ENCODE measurements at places on chromosomes 12 and 14.

DNA sequence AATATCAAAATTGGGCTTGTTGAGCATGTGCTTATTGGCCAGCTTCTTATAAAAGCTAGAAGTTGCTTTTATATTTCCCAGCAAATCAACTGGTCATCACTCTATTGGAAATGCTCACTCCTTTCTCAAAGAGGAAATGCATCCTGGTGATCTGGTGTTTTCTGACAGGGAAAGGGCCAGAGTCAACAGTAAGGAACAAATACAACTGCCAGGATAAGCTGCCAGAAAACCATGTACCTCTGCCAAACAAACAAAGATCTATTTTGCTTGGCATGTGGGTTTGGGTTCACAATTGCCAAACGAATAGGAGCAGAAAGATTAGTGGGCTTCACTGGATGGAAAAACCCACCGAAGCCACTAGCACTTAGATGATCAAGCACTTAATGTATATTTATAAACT is 126.9 kb upstream of the PDZRN4 start:
- DNase-seq: no peak

GRCh38 chr14:60839657-60840056 is 105.1 kb downstream of the MNAT1 start:
- DNase-seq: no peak

DNA sequence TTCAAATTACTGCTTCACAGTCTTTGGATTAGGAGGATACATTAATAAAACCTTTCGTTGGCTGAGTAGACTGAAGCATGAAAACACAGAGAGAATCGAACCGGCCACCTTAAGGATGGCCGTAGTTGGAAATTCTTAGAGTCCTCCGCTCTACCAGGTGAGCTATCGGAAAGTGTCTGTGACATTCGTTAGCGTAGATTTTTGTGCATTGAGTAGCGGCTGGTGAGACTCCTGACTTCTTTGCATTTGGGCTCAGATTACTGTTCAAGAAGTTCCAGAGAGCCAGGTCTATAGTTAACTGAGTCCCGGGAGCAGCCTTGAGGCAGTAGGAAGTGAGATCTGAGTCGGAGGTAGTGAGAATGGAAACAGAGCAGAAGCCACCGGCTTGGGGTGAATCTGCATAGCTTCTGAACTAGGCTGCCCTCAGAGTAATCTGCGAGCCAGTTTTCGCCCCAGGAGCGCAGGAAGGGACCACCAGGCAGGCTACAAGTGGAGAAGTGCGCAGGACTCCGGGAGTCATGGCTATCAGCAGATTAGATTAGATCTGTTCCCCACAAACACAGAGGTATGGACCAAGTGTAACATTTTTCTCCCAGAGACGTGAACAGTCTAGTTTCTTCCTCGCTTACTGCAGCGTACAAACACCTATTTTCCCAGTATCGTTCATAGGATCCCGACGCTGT is 11.0 kb downstream of the OR6S1 start:
- peak; percentile 18 for DNase-seq

DNA sequence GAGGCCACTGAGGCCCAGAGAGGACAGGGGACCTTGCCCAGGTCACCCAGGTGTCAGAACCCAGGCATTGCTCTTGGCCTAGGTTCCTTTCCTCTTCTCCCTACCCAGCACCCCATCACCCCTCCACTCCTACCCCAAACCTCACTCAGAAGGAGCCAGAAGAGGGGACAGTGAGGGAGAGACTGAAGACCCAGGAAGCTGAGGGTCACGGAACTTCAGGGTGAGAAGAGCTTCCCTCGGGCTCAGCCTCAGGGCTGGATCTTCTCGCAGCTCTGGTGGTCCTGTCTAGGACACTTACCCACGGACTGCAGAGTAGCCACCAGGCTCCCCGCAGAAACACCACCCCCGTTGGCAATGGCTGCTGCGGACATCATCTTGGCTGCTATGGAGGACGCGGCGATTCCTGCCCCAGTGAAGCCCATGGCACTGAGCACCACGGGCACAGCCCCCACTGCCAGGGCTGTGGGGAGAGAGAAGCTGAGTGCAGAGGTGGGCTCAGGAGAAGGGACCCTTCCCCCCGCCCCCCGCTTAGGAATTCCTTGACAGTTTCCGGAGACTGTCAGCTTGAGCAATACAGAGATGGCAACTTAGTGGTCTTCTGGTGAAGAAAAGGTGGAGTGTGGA is 1.1 kb downstream of the IFI27L2 start:
- no peak for DNase-seq

GRCh38 chr12:6171409-6172015 is 28.7 kb upstream of the CD9 start:
- no peak for DNase-seq

- no peak for DNase-seq
Measured at GRCh38 chr12:16118586-16118985, 158.9 kb downstream of the SLC15A5 start.

DNA sequence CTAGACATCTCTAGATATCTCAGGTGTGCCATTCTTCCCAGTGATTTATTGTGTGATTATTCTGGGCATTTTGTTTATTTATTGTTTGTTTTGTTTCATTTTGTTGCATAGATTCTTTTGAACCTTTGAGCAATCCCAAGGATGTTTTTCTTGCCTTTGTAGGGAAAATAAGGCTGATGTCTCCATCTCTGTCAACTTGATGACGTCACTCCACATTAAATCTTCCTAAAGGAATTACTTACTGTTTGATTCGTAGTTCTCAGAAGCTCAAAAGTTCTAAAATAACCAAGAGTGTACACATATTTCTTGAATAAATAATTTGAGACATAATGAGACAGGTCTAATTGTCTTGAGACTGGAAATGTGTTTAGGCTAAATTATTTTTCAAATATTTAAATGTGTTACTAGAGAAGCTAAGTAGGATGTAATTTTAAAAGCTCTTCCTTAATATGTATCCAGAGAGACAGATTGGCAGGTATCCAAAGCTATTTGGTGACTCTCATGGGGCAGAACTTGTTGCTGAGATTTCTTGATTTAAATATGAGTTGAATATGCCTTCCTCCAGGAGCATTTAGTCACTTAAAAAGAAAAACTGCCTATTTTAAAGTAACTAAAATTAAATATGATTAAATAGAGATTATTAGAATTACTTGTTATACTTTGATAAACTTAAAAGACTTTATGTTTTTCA is 128.7 kb downstream of the CNTN1 start:
- no peak for DNase-seq

GRCh38 chr14:106372870-106373652 is 846.7 kb downstream of the TMEM121 start:
- DNase-seq: no peak

DNA sequence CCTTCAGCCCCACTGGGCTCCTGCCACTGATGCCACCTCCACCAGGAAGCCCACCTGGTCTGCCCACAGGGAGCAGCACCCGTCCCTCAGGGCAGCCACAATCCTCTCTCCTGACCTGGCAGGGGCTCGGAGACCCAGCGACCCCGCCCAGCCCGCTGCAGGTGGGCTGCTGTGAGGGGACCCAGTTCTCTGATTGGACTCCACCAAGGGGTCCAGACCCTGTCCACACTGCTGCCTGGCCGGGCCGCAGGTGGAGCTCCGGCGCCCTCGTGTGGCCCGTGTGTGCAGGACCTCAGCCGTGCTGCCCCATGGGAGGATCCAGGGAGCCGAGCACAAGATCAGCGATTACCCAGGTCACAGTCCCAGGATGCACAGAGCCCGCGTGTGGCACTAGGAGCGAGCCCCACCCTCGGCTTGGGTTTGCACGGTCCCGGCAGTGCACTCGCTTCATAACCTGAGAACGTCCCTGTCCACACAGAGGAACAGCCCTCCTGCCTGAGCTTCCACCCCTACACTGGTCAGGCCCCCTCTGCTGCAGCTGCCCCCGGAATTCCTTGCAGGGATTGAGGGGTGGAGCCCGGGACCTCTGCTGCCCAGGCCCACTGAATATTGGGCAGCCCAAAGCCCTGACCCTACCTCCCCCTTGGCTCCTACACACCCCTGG is 35.4 kb upstream of the TMEM179 start:
- peak; percentile 55 for DNase-seq

- no peak for DNase-seq
Measured at GRCh38 chr12:71504476-71504875, 64.9 kb downstream of the LGR5 start.

- no peak for DNase-seq
Measured at GRCh38 chr14:61132894-61133293, 148.2 kb downstream of the TMEM30B start.

- DNase-seq: no peak
Measured at GRCh38 chr12:91824991-91825390, 320.7 kb downstream of the BTG1 start.

GRCh38 chr12:104213952-104214351 is 1.6 kb upstream of the TXNRD1 start:
- peak; percentile 94 for DNase-seq

- no peak for DNase-seq
Measured at GRCh38 chr14:100126401-100126800, 33.0 kb downstream of the DEGS2 start.

DNA sequence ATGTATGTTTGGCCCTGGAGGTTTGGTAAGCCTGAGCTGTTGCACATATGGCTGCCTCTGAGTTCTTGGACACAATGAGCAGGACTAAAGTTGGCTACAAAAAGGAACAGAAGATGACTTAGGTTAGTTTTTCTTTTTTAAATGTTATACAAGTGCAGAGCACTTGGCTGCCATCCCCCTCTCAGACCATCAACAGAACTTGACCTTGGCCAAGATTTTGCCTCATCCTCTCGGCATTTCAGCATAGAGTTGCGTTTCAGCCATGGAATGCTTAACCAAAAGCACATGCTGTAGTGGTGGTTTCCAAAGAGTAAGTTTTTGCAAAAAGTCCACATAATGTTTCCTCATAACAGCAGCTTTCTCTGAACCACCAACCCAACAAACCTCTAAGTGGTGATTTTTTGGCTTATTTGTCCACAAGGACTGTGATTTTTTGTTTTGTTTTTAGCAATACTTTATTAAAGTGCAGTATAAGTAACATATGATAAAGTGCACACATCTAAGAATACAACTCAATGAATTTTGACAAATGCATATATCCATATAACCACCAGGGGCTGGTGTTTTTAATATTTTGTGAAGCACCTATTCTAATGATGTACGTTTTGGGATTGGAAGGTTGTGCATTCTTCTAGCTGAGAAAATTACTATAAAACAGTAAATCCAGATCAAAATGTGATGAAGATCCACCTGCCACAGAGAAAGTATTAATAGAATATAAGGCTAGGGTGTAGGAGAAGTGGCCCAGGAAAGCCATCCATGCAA is 12.1 kb upstream of the GALNT16 start:
- DNase-seq: peak; percentile 87

DNA sequence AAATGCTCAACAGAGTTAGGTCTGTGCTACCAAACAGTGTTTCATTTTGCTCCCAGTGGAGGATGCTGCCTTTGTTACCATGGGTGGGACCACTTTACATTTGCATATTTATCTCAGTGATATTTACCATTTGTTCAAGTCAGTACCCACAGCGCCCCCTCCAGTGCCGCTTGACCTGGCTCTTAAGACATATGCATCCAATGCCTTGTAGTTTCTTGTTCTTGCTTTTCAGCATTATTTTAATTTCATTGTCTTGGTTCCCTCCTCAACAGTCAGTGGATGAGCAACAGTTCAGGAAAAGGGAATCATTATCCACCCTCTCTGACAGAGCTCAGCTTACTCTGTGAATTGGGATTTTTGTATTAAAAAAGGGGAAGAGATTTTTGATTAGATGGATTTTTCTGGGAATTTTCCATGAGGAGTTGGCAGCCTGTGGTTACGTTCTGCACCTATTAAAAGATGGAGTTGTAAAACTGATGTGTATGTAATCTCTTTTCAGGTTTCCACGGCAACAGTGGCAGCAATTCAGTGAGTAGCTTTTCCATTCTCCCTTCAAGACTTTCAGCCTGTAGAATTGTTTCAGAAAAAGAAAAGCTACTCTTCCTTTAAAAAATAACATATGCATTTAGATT is 240.5 kb upstream of the DAAM1 start:
- peak; percentile 24 for DNase-seq

GRCh38 chr12:53211476-53212381 is 4.7 kb upstream of the ITGB7 start:
- no peak for DNase-seq

GRCh38 chr12:108461058-108461660 is 53.9 kb upstream of the FICD start:
- no peak for DNase-seq

DNA sequence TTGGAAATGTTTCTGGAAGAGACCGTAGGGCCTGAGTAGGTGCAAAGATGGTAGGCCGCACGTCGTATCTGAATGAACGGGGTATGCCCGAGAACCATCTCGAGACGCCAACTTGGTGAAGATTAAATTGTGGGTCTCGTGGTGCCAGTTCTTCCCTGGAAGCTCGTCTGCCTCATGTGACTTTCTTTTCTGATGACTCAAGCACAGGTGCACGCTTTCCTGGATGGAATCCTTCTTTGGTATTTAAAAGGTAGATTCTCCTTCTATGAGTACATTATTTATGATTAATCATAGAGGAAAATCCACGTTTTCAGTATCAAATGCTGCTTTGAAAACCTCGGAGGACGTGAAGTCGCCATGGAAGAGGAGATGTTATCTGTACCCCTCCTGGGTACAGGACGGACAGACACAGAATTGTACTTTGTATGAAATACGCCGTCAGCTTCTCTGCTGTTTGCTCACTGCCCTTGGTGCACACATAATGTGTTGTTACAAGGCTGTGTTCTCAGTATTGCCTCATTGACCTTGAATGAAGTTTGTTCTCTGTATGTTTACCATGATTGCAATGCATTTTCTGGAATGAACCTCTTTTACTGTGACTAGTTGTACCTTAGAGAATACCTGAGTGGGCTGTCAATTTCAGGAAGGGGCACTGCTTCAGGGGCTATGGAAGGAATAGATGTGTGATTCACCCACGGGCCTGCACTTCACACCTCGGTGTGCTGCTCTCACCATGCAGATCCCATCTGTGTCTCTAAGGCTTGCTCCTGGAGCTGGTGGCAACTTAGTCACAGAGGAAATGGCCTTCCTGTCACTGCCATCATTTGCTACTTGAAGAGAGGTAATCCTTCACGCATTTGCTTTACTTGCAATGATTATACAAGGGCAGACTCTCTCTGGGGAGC is 137.3 kb upstream of the RTL1 start:
- no peak for DNase-seq

- no peak for DNase-seq
Measured at GRCh38 chr12:121283388-121283787, 13.1 kb downstream of the CAMKK2 start.

- DNase-seq: peak; percentile 41
Measured at GRCh38 chr14:102551995-102552705, 40.3 kb upstream of the RCOR1 start.

- no peak for DNase-seq
Measured at GRCh38 chr12:130424858-130425697, 87.4 kb downstream of the PIWIL1 start.

- no peak for DNase-seq
Measured at GRCh38 chr12:23424685-23425084, 524.8 kb downstream of the SOX5 start.

All from EH (cell line).